ENCODE measurements at places on chromosomes 2 and 18.

DNA sequence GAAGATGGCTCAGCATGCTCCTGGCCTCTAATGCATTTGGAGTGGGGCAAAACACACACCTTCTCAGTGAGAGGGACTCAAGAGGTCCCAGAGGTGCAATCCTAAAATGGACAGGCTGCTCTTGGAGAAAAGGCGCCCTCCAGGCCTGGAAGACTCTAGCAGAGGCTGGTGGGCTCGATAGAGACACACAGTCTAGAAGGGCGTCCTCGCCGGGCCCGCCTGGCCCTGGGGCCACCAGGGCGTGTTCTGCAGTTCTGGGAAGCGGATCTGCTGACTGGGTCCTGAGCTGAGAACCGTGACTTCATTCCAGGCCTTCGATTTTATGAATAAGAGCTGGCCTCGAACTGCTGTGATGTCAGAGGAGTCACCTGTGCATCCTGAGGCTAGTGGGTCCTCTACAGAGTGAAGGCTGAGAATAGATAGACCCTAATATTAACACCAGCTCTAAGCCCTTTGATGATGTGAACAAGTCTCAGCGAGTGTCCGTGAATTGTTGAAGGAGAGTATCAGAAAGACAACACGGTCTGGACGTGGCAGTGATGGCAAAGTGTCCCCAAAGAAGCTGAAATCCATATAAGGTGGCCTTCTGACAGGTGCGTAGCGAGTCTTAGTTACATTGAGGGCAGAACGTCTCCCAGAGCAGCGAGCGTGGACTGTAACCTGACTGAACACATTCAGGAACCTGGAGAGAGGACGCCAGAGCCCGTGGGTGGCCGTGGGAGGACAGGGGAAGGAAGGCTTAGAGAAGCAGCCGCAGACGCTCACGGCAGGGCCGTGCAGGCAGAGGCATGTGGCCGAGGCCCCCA, 136.9 kb downstream of the PTGR3 start:
- DNase-seq = no peak

DNA sequence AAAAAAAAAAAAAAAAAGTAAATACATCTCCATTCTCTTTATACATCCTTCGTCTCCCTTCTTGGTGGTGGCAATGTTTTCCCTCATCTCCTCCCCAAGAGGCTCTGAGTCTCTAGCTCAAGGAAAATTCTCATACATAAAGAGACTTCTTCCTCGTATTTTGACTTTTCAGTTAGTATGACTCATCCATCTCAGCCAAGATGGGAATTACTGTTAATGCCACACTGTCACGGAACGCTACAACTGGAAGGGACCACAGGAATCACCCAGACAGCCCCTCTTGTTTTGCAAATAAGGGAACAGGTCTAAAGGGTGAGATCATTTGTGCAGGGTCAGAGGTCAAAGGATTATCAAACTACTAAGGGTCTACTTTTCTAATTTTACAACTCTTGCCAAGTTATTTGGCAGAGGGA, 19.5 kb downstream of the NFE2L2 start:
- DNase-seq = no peak

GRCh38 chr2:74975016-74975415, 16.6 kb downstream of the POLE4 start:
- DNase-seq = no peak

DNA sequence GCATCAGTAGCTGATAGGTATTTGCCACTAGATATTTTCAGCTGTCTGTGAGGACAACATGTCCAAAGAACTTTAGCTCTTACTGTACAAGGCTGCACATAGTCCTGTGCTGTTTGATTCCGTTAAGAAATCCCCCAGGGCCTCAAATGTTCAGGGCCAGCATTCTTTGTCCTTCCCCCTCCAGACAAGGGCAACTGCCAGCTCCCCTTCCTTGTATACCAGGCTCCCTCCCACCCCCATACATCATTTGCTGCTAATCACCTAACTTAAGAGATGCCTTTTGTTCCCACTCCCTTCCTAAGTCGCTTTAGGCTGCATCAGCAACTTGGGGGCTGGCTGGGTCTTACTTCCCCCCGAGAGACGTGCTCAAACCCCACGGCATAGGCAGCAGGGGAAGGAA, 138.7 kb downstream of the CDH20 start:
- no peak for DNase-seq

DNA sequence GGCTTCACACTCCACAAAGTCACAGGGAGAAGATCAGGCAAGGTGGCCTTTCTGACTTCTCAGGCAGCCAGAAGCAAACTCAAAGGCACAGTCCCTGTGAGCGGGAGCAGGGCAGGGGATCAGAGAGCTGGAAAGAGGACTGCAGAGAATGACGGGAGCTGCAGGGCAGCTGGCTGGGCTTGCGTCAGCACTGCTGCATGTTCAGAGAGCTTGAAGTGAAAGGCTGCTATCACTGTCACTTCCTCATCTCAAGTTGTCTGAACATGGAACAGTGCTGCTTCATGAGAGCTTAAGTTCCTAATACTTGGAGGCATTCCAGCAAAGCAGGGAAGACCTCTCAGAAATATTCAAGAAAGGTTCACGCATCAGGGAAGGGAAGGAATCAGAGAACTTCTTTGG, 20.4 kb downstream of the TGFBRAP1 start:
- no peak for DNase-seq
